ENCODE measurements at places on chromosomes 13 and 19.

DNA sequence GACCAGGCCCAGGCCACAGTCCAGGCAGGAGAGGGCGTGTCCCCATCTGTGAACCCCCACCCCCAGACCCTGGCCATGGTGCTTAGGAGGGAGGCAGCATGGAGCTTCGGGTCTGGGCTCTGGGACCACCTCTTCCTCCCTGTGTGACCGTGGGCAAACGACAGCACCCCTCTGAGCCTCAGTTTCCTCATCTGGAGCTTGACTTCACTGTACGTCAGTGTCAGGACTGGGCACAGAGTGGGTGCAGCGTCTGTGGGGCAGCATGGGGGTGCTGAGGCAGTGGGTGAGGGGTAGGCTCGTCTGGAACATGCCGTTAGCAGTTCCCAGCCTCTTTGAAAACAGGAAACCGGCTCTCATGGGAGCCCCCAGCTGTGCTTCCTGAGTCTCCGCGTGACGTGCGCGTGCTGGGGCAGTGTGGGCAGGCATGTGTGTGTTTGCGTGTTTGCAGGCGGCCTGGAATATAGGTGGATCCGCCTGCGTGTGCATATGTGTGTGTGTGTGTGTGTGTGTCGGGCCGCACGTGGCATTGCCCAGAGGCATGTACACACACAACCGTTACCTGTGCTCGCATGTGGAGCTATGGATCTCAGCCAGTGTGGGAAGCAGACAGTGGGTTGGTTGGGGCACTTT, 15.8 kb downstream of the ARRDC2 start:
- DNase-seq = peak; percentile 86

GRCh38 chr13:110343241-110343865, 36.3 kb downstream of the COL4A2 start:
- no peak for DNase-seq

DNA sequence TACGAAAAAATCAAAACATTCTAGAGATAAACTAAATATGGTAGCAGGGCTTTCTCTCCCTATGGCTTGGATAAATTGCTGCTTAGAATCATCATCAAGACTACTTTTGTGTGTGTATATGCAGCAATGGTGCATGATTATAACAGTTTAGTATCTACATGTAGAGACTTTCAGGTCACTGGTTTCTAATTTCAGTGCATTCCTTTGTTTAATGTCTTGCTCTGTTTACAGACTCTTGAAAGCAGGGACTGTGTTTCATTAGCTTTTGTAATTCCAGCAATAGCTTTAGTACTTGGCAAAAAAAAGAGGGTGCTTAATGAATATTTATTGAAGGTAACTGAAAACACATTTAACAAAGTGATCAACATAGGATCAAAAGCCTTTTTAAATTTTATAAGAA, 420.7 kb downstream of the PCDH9 start:
- no peak for DNase-seq

- DNase-seq = no peak
These were observed 12.4 kb downstream of the RFX1 start for GRCh38 chr19:13993590-13994300.

DNA sequence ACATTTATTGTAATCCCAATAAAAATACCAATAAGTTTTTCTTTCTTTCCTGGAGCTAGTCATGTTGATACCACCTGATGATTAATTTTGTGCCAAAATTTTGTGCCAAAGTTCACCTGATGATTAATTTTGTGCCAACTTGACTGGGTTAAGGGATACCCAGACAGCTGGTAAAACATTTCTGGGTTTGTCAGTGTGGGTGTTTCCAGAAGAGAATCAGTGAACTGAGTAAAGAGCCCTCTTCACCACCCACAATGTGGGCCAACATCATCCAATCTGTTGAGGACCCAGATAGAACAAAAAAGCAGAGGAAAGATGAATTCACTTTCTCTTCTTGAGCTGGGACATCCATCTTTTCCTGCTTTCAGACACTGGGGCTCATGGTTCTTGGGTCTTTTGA, 292.9 kb downstream of the LMO7 start:
- no peak for DNase-seq

DNA sequence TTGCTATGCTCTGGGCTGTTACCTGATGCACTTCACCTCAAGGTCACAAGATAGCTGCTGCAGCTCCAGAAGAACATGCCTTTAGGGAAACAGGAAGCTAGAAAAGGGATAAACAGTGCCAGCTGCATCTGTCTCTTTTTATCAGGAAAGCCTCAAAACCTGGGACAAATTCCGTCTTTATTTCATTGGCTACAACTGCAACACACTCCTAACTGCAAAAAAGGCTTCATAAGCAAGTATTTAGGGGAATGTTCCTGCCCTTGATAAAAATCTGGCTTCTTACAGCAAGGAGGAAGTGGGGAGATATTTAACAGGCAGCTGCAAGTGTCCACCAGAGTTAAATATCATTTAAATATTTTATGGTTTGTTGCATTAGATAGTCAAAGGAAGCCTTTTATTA, 34.2 kb upstream of the SERTM1 start:
- no peak for DNase-seq

DNA sequence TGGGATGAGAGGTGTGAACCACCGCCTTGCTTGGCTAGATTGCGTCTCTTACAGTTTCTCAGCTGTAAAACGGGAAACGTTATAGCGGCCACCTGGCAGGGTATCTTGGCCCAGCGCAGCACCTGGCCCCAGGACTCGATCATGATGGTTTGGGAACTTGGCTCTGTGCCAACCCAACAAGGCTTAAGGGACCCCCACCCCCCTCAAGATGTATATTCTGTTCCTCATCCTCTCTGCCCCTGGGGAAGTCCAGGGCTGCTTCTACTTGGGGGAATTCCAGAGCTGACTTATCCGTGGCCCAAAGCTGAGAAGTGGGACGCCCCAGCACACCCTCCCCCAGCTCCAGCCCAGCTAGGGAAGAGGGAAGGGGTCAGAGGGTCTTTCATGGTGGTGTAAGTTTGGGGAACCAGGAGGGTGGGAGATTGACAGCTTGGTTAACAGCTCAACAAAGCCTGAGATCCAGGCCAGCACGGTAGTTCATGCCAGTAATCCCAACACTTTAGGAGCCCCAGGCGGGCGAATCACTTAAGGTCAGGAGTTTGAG, 695 bp downstream of the ICAM1 start:
- DNase-seq = peak; percentile 92

- DNase-seq = peak; percentile 50
These were observed 2.7 kb downstream of the TBC1D4 start for GRCh38 chr13:75479102-75479740.

- peak; percentile 62 for DNase-seq
These were observed 73.3 kb upstream of the FNDC3A start for GRCh38 chr13:48902368-48902767.

- no peak for DNase-seq
These were observed 41.5 kb downstream of the ZNF682 start for GRCh38 chr19:19997656-19998268.

GRCh38 chr13:30456290-30456689, 9.4 kb downstream of the HMGB1 start:
- DNase-seq = no peak

- no peak for DNase-seq
These were observed 130.1 kb downstream of the KLF12 start for GRCh38 chr13:74004109-74004508.

DNA sequence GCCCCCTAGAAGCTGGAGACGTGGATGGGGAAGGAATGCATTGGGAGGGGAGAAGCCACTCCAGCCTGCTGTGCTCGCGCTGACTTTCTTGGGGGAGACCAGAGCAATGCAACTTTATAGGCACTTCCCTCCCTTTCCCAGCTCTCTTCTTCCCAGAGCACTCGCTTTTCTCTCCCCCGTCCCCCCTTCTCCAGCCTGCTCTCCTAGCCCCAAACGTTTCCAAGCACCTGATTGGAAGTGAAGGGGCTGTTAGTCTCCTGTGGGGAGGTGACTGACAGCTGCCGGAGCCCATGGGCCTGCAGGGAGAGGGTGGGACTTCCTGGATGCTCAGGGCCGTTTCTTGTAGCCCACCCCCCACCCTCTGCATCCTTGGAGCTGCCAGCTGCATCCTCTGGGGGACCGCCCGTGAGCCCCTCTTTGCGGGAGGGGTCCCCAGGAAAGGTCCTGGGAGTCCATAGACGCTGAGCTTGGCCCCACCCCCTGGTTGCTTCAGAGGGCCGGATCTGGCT, 2.5 kb downstream of the HDGFL2 start:
- DNase-seq = peak; percentile 16

- no peak for DNase-seq
These were observed 26.2 kb downstream of the SIGLECL1 start for GRCh38 chr19:51277112-51277511.

All from inflammatory macrophage treated with lipopolysaccharide for 1 hour (primary cell).